ENCODE measurements at places on chromosomes 2 and 18.

DNA sequence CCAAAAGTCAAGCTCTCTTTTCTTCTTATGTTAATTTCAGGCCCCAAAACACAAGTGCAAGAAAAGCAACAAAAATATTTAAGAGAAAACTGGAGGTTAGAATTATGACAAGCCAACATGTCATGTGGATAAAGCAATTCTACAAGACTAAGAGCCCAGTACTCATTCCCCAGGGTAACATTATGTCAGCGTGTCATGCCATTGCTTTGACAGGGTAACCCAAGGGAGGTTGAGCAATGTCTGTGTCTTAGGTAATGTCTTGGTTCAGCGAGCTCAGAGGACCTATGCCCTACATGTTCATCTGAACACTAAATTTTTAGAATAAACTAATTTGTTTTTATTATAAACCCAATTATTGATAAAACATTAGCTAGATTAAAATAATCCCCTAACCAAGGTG is 173.2 kb upstream of the ZNF804A start:
- DNase-seq = no peak

DNA sequence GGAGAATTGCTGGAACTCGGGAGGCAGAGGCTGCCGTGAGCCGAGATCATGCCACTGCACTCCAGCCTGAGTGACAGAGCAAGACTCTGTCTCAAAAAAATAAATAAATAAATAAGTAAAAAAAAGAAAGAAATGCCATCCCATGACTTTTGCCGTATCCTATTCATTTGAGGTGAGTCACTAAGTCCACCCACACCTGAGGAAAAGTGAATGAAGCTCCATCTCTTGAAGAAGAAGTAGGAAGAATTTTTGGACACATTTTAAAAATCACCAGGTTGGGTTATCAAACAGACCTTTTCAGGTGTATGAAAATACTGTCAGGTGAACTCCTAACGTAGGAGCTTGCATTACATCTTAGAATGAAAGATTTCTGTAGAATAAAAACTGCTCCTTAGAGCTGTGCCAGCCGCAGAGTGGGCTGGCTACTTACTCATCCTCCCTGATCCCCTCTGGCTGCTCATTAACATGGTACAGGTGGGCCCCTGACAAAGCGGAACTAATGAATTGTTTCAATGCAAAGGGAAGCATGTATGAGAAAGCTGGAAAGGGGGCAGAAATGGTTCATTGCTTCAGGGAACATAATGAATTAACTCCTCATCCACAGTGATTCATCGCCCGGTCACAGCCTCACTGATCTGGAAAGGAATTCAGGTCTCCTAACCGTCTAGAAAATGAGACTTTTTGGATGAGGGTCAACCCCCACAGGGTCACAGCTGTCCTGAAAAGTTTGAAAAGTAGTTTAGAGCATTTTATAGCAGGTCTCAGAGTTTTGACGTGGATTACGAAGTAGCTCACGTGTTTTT is 191.4 kb downstream of the SPP2 start:
- DNase-seq = no peak

DNA sequence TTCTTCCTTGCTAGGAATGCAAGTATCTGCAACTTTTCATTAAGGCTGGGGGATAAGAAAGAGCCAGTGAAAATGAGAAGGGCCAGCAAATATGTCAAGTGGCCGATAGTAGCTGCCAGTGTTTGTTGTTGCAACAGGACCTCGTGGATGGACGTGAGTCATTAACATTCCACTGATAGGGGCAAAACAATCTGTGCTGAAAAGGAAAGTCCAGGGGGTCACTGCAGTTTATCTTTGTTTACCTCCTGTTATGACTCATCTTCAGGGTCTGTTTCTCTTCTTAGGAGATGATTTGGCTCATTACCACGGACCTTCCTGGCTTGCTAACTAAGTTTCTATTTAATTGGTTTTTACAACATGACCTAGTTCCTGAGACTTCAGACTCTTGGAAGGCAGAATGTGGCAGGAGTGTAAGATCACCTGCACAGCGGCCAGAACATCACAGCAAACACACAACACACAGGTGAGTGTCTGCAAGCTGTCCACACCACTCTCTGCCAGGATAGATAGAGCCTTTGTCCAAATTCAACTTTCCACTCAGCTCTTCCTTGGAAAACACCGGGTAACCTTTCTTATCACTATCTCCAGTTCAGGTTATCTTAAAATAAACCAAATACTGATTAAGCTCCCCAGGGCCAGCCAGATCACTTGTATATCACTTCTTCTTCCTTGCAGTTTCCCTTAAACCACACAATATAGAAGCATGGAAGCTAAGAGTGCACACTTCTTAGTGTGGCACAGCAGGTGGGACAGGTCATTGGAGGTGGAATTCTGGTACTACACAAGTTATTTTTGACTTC is 157.5 kb upstream of the LMAN1 start:
- DNase-seq = no peak

- DNase-seq = no peak
Observed at GRCh38 chr2:6927186-6927585, 10.0 kb downstream of the RNF144A start.
